ENCODE measurements at places on chromosomes 6 and 20. TPM values are rescaled to one million over a fixed set of nuclear protein-coding genes. Genes with fewer than 3 reads are reported as not detected.

DNA sequence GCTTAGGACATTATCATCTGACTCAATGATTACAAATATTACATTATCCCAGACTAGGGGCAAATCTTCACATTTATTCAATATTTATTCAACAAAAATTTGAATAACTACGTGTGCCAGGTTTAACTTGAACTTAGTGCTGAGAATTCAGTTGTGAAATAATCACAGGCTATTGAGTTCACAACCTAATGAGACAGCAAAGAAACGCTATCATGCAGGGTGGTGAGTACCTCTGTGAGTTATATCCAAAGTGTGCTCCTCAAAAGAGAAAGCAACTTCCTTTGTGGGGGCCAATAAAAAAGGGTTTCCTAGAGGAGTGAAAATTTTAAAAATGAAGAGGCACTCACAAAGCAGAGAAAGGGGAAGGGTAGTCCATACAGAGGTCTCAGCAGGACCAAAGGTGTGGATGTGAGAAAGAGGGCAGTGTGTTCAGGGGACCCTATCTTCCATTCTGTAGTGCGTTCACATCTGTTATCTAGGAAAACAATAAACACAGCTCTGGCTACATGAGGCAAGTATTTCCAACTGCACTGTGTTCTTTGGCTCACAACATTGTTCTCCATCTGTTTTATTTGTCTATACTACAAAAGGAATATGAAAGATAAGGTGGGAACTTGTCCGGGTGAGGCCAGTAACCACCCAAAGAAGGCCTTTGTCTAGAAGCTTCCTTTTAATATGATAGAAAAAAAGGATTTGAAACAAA lies 155.4 kb upstream of the MARCKS start:
- no peak for DNase-seq

The KCNS1 gene
- not detected for total RNA-seq

DNA sequence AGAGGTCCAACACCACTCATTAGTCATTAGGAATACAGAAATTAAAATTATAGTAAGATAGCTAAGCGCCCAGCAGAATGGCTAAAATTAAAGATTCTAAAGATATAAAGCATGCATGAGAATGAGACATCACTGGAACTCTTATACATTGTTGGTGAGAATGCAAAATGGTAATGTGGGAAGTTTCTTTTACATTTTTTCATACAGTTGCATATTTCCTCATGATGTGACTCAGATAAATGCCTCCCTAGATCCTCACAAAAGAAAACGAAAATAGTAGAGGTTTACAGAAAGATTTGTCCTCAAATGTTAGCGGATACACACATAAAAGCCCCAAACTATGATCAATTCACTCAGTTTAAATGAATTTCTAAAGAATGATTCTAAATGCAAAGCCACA lies 633.7 kb upstream of the GJE1 start:
- no peak for DNase-seq

DNA sequence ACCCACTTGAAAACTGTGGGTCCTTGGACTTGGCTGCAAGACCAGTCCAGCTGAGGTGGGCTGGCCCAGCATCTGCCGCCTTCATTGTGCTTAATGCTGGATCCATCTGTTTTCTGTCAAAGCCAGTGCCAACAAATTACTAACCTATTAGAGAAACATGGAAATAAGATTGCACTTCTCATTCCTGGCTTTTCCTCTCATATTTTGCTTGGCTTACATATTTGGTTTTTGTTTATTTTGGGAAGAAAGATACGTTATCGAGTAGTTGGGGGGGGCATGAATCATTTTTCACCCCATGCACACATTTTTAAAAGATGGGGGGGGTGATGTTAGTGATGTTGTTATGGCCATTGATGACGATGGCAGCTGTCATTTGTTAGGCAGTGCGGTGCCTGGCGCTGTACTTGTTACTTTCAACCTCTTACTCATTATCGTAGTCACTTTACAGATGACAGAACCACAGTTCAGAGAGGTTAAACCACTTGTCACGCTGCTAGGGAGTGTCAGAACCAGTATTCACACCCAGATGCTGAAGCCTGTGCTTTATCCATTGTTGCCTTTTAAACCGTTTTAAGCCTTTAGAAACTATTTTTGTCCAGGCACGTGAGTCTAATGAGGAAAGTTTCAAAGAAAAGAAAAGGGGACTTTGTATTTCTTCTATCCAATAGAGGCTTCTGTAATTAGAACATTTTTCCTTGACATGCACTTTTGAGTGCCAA lies 180.0 kb downstream of the TMEM242 start:
- DNase-seq, result no peak

DNA sequence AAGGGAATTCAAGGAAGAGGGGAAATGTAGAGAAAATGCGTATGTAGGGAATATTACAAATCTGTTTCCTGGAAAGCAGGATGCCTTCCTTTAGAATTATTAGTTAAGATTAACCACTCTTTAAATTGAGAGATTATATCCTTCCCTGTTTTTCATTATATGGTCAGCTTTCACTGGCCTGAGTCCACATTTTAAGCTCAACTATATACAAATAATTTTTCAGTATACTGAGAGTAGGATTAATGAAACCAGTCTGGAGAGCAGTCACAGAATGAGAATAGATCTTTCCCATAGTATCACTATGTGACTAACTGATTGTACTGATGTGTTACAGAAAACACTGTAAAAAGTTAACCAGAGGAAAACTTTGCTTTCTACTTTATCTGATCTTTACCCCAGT lies 306.3 kb downstream of the LAMA2 start:
- no peak for DNase-seq

DNA sequence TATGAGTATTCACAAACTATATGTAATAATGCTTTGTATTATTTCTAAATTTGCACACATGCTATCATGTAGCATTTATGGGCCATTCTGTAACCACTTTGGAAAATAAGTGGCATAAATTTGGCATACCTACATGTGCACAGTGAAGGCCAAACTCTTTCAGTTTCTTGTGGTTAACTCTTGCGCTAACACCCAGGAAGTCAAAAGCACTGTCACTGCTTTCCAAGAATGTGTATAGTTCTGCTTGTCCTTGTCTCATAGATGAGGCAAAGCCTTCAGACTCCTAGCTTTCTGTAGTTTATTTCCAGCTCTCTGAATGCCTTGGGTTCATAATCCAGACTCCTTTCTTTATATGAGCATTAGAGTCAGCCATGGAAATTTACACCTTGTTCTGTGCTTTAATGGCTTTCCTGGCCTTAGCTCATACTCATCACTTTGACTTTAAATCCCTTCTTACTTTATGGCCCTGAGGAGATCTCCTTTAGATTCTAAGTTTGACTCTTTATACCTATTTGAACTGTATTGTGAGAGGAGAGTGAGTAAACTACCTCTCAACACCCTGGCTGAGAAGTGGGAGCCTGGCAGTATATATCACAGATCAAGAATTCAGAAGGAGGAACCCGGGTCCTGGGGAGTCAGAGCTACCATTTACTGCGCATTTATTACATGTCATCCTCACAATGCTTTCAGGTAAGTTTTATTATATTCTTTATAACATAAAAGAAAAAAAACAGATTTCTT lies 949 bp upstream of the SLC17A3 start:
- DNase-seq, result no peak
